ENCODE measurements at places on chromosomes 2 and 18. TPM values are rescaled to one million over a fixed set of nuclear protein-coding genes. Genes with fewer than 3 reads are reported as not detected.

The TUBA3E gene
- total RNA-seq, result not detected

The CMPK2 gene
- total RNA-seq, result 1.7 TPM

The PRKAG3 gene
- not detected for total RNA-seq

The IL1RL2 gene
- total RNA-seq, result 4.9 TPM

The KCNK3 gene
- 0.66 TPM for total RNA-seq

The IL36A gene
- 254 TPM for total RNA-seq

The RASGRP3 gene
- 1.9 TPM for total RNA-seq

The NT5C1B gene
- total RNA-seq, result not detected

The DNAJC5G gene
- 0.38 TPM for total RNA-seq

The TRAK2 gene
- 32.8 TPM for total RNA-seq

The GREB1L gene
- 0.66 TPM for total RNA-seq

The CRYBA2 gene
- total RNA-seq, result not detected

The ANKRD30B gene
- not detected for total RNA-seq

The PAX3 gene
- not detected for total RNA-seq

The GPR39 gene
- 1.3 TPM for total RNA-seq

The MTCL1 gene
- 8.7 TPM for total RNA-seq

The TEKT4 gene
- not detected for total RNA-seq

The ZNF385B gene
- not detected for total RNA-seq

The NT5DC4 gene
- total RNA-seq, result not detected

The LYPD1 gene
- 0.15 TPM for total RNA-seq

The COBLL1 gene
- total RNA-seq, result 74.4 TPM

The ALKAL2 gene
- 4.8 TPM for total RNA-seq

The NOL4 gene
- total RNA-seq, result not detected

The LAMA3 gene
- total RNA-seq, result 81.3 TPM

The CNRIP1 gene
- total RNA-seq, result 21.4 TPM

The ST8SIA5 gene
- not detected for total RNA-seq

The DSEL gene
- total RNA-seq, result 0.45 TPM

The HOXD10 gene
- 0.22 TPM for total RNA-seq

The RPRM gene
- 0.95 TPM for total RNA-seq

The LRP1B gene
- 1.1 TPM for total RNA-seq

The GPR55 gene
- 0.80 TPM for total RNA-seq

The HOXD12 gene
- not detected for total RNA-seq

The MMADHC gene
- 134 TPM for total RNA-seq
